ENCODE measurements at places on chromosomes 4 and X.

- DNase-seq, result no peak
Measured at GRCh38 chr4:46211406-46211805, 87.6 kb upstream of the GABRG1 start.

GRCh38 chr4:189656641-189657040 is 284.0 kb upstream of the FRG1 start:
- DNase-seq, result no peak

DNA sequence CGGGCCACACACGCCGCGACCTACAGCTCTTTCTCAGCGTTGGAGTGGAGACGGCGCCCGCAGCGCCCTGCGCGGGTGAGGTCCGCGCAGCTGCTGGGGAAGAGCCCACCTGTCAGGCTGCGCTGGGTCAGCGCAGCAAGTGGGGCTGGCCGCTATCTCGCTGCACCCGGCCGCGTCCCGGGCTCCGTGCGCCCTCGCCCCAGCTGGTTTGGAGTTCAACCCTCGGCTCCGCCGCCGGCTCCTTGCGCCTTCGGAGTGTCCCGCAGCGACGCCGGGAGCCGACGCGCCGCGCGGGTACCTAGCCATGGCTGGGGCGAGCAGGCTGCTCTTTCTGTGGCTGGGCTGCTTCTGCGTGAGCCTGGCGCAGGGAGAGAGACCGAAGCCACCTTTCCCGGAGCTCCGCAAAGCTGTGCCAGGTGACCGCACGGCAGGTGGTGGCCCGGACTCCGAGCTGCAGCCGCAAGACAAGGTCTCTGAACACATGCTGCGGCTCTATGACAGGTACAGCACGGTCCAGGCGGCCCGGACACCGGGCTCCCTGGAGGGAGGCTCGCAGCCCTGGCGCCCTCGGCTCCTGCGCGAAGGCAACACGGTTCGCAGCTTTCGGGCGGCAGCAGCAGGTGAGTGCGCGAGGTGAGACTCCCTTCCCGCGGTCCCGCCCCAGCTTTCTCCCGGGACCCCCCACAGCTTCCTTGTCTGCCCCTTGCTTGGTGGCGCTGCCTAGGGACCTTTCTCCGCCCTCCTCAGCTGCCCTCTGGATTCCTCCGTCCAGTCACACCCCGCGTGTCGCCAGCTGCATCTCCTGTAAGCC is 678 bp downstream of the BMP3 start:
- no peak for DNase-seq

DNA sequence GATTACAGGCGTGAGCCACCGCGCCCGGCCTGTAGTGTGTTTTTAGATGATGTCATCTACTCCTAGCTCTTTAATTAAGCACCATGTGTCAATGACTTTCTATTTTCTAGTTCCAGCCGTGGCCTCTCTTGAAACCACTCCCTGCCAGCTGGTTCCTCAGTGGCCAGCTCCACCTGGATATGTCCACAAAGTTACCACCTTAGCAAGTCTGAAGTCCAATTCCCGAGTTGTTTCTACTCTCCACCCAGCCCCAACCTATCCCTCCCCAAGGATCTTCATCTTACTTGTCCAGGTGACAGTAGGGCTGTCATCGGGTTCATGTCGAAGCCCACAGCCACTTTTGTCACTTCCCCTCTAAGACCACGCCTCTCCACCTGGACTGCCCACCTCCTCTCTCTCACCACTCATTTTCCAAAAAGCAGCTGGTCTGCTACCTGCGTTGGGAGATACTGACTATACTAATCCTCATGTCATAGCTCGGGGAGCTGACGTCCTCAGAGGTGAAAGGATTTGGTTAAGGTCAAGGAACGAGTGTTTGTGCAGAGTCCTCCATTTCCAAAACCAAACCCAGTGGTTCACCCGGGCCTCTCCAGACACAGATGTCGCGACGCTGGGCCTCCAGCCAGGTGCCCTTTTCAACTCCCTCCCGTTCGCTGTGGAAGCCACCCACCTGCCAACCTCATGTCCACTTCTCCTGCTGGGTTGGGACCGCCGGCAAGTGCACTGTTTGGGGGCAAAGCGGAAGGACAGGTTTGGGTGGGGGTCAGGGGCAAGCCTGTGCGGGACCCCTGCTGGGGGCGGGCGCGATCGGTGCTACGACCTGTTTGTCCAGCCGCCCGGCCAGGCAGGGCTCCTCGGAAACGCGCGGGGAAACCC is 704 bp downstream of the FAM3A start:
- no peak for DNase-seq

- DNase-seq, result no peak
Measured at GRCh38 chr4:4837316-4837715, 22.1 kb upstream of the MSX1 start.

- DNase-seq, result no peak
Measured at GRCh38 chr4:129738175-129738574, 642.2 kb downstream of the C4orf33 start.

- DNase-seq, result no peak
Measured at GRCh38 chr4:184953971-184954370, 64.3 kb upstream of the HELT start.

DNA sequence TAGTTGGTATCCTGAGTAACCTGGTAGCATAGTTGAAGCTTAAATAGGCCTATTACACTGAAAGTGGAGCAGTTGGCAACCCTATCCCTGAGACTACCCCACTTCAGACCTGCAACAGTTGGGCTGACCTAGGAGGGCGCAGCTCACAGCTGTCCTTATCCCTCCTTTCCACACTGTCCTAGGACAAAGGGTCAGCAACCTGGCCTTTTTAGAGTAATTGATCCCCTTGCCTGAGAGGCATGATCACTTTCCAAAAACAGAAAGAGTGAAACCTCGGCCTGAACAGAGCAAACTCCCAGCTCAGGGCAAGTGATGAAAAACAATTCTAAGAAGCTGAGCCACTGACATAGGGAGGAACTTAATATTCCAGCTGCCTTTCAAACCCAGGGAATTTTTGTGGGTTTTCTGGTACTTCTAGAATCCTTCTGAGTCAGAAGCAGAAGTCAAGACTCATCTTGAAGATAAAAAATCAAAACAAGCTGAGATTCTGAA is 94.9 kb upstream of the MYOZ2 start:
- no peak for DNase-seq

- no peak for DNase-seq
Measured at GRCh38 chr4:53656421-53656981, 65.2 kb upstream of the LNX1 start.

DNA sequence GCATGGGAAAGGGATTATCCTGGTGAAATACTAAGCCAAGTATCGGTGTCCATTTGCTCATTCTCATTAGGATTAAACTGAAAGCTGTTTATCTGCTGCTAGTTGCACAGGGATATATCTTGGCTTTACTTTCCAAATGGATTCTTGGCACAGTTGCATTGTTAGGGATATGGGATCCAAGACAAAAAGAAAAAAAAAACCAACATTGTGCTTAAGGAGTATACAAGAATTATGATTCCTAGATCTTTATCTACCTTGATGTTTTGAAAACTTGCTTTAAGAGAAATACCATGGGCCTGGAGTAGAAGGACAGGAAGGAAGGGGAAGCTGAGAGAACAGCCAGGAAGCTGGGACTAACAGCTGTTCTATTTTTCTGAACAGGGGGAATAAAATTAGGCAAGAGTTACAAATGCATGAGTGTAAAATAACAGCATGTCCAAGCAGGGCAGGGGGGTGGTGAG is 107.6 kb downstream of the ATXN3L start:
- DNase-seq, result no peak

DNA sequence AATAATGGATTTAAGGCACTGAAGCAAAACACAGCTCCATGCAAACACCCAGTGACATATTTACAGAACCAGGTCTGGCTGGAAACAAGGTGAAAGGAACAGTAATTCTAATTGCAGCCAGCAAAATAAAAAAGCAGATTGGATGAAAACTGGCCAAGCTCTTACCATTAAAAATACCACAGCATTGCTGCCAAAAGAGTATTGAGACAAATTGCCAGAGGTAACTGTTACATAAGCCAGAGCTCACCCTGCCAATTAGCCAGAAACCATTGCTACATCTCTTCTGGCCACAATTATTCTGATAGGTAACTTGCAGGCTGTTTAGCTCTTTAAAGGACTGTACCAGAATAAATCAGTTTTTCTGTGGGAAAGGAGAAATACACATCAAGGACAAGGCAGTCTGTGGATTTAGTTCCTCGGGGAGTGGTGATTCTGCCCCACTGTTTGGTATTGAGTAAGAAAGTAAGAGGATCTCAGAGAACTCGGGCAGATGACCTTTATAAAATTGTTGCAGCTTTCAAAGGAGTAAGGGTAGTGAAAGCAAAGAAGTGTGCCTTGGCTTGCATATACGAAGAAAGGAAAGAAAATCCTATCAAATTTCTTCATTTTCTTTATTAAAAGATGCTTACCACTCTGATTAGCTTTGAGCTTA is 369.5 kb downstream of the PPP3CA start:
- DNase-seq, result no peak

GRCh38 chrX:149032449-149032848 is 472.7 kb downstream of the IDS start:
- no peak for DNase-seq

DNA sequence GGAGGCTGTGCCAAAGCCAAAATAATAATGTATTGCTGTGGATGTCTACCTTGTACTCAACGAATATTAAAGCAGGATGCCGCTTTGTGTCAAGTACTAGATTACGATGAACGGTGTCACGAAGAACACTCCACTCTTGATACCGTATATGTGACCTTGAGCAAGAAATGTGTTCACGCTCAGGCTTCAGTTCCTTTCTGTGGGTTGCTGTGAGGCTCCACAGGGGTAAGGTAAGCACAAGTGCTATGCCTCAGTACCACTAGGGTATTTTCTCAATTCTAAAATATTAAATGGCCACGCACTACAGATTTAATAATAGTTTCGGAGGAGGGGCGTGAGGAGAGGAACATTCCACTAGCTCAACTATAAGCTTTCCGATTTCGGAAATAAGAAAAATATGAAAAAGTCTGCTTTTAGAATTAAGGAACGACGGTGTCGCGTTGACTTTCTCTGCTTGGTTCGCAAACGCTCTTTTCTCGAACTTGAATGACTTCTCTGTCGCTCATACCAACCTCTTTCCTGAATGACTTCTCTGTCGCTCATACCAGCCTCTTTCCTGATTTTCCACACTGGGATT is 607 bp upstream of the SCOC start:
- DNase-seq, result no peak
